ENCODE measurements at places on chromosomes 5 and 9.

GRCh38 chr5:94526706-94527105 lies 91.7 kb downstream of the KIAA0825 start:
- no peak for DNase-seq

DNA sequence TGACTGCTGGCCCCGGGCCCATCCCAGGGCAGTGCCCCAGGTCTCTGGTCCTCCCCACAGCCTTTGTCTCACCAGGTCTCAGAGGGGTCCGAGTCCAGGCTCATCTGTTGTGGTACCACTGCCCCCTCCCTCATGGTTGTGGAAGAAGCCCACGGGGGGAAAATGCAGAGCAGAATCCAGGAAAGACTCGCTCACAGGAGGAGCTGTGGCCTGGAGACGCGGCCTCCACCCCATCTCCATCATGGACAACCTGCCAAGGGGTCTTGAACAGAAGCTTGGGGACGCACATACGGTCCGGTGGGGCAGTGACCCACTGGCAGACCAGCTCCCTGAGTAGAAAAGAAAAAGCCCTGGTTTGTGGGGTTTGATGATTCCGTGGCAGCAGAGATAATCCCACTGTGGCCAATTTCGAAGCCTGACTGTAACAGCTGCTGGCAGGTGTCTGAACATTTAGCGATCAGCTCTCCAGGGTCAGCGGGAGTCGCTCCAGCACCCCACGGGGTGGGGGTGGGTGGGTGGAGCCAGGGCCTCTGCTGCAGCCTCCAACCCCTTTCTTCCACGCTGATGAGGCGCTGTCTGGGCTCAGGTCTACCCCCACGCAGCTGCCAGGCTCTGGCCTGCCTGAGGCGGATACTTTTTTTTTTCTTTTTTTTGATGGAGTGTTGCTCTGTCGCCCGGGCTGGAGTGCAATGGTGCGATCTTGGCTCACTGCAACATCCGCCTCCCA lies 1.9 kb upstream of the GRIN1 start:
- no peak for DNase-seq

DNA sequence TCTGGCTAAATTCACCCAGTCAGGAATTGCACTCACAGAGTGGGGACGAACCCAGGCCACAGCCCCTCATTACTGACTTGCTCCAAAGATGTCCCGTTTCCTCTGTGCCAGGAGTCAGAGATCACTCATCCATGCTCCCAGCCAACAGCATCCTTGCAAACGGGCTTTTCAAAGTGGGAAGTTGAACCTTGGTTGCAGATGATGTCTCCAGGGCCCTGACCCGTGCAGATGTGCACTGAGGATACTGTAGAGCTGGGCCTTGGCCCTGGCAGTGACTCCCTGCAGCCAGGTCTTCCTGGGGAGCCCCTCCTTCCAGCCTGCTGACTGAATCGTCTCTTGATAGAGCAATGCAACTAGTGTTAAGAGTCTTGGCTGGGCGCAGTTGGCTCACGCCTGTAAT lies 22.3 kb downstream of the TCF7 start:
- DNase-seq: no peak

GRCh38 chr9:94135222-94135621 lies 51.0 kb downstream of the PTPDC1 start:
- no peak for DNase-seq

GRCh38 chr9:91039125-91039834 lies 237.7 kb downstream of the SYK start:
- no peak for DNase-seq

DNA sequence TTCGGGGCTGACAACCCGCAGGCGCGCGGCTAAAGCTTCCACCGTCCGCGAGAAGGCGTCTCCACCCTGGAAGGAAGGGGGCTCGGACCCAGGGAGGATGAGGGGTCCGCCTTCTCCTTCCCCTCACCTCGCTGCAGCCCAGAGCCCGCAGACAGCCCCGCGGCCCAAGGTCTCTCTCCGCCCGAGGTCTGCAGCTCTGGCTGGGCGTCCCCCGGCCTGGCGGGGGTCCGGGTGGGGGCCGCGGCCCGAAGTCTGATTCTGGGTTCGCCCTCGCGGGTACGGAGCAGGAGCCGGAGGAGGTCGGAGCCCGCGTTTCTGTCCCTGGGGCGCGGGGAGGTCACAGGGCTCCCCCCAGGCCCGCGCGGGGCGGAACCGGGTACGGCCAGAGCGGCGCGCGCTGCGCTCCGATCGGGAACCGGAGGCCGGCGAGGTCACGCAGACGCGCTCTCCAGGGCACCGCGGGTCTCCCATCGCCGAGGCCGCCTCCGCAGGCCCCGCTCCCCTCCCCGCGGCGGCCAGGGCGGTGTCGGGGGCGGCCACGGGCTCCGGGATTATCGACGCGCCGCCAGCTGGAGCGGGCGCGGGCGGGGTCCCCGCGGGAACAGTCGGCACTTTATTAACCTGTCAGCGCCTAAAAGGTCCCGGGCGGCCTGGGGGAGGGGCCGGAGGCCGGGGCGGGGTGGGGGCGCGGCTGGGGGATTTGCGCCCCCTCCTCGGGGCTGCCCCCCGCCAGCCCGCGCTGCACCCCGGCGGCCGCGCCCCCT lies 11.6 kb downstream of the LHX3 start:
- no peak for DNase-seq

DNA sequence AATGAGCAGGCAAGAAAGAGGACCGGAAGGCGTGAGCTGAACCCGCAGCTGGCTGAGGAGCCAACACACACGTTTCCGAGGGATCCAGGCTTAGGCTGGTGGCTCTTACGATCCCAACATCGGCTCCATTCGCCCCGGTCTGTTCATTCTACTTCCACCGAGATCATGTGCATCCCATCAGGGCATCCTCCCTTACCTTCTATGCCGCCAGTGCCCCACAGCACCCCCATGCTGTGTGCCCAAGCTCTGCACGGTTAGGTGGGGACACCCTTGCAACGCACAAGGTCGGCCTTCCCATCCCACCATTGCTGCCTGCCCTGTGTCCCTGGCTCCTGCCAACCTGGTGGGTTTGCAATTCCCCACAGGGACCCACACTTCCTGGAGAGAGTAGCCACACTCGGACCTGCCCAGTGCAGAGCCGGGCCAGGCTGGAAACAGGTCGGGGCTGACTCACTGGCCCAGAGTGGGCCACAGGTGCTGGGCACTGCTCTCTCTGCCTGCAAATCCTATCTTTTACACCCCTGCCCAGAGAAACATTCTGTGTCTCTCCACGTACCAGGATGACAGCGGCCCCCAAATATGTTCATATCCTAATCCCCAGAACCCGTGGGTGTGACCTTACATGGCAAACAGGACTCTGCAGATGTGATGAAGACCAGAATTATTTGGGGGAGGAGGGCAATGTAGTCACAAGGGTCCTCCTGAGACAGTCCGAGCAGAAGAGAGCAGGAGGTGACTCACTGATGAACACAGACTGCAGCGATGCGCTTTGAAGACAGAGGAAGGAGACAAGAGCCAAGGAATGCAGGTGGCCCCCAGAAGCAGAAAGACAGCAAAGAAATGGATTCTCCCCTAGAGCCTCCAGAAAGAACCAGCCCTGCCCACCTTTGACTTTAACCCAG lies 182.2 kb downstream of the AUH start:
- no peak for DNase-seq

- DNase-seq: no peak
Measured at GRCh38 chr5:158880483-158881001, 219.2 kb downstream of the EBF1 start.

DNA sequence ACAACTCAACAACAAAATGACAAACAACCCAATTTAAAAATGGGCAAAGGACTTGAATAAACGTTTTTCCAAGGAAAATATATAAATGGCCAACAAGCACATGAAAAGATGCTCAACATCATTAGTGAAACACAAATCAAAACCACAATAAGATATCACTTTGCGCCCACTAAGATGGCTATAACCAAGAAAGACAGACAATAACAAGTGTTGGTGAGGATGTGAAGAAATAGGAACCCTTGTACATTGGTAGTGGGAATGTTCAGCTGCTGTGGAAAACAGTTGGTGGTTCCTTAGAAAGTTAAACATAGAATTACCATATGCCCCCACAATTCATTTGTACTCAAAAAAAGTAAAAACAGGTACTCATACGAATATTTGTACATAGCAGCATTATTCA lies 39.2 kb upstream of the WDR41 start:
- DNase-seq: no peak

DNA sequence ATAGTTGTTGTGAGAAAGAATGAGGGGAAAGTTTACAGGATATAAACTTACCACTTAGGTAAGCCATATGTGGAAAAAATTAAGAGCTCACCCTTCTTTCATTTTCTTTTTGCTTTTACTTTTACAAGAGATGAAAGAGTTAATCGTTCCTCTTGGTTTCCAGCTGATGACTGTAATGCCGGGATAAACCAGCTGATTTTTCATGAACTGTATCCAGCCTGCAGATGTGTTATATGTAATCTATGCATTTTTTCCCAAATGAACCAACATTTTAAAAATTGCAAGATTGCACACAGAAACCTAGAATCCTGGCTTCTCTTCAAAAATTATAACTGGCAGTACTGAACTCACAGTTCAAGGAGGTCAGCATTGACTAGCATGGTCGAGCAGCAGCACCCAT lies 185.9 kb downstream of the GRIA1 start:
- no peak for DNase-seq

GRCh38 chr9:90855208-90855902 lies 53.7 kb downstream of the SYK start:
- DNase-seq: no peak

DNA sequence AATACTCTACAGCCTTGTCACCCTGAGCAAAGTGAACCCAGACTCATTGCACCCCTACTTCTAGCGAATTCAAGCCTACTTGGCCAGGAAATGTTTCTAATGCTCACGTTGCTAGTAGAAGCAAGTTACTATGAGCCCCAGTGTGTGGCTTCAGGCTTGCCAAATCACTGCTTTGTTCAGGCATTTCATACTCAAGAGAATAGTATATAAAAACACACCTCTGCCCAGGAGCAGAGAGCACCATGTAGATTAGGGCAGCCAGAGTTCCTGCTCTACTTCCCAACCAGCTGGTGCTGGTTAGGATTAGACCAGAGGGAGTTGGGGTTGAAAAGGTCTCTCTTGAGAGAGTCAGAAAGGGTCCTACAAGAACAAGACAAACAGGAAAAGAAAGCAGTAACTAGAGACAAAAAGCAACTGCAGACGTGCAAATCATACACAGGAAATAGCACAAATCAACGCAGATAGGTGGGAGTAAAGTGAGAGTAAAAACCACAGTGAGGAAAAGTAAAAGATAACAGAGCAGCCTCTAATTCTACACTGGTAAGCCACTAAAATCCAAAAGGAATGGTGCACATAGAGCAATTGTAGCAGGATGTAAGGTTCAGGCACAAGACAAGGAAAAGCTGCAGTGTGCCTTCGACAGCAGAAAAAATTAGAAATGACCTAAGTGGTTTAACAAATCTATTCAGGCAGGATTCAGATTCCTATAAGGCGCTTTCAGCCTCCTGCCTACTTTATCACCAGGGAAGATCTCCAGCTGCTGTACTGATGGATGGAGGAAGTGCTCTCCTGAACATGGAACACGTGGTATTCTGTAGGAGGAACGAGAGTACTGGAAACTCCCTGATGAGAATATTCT lies 49.6 kb upstream of the KIF2A start:
- no peak for DNase-seq

DNA sequence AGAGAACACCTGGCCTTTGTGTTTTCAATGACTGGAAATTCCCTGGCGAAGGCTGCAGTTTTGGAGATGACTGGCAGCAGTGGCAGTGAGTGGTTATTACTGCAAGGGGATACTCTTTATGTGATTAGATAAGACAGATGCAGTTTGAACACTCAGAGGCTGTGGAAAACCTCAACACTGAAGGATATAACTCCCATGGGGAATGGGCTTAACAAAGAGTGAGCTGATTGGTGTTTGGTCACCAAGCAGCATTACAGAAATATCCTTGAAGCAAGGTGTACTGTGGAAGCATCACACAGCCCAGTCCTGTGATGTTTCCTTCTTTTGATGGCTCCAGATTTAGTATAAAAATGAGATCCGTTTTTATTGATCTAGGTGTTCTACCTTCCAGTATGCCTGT lies 490.7 kb upstream of the PTPRD start:
- no peak for DNase-seq

DNA sequence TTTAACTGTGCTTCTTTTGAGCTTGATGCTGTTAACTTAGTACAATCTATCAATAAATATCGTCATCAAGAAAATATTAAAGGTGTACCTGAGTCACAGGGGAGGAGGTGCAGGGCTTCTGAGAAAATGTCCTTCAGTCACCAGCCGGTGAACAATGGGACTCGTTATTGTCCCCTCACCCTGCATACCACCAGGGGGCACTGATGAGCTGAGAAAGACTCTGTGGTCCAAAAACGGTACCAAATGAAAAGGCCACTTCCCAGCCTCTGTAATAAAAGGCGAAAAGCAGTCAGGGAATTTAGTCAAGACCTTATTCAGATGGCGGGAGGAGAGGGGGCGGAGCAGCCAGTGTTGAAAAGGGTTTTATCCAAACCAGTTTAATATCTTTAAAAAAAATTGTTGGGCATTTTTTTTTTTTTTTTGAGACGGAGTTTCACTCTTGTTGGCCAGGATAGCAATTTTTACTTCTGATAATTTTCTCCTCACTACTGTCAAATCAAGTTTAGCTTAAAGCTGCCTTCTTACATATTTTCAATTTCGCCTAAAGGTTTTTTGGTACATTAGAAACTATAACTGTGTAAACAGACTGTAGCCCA lies 271.9 kb upstream of the ADAMTS16 start:
- DNase-seq: peak; percentile 54

- DNase-seq: no peak
Measured at GRCh38 chr9:89427621-89428221, 70.2 kb downstream of the SEMA4D start.

GRCh38 chr9:128724744-128725211 lies 851 bp upstream of the ZDHHC12 start:
- peak; percentile 75 for DNase-seq

DNA sequence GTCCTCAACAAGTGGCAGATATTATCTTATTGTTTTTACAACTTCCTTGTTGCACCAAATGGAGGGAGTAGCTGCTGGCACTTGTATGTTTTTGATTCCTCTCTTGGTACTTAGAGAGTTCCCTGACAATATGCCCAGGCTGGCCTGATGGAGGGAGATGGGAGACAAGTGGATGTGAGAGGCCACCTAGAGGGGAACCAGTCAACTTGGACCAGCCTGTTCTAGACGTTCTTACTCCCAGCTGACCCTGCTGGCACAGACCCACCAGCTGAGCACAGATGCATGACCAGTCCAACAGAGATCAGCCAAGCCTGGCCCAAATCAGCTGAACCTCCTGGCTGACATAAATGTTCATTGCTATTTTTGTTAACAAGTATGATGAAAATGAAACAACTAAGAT lies 60.9 kb upstream of the GDNF start:
- DNase-seq: no peak

Data from iPS DF 6.9 (cell line).